ENCODE measurements at places on chromosomes 2 and 18. TPM values are rescaled to one million over a fixed set of nuclear protein-coding genes. Genes with fewer than 3 reads are reported as not detected.

The TTC21B gene
- 30.1 TPM for total RNA-seq

The HOXD13 gene
- total RNA-seq, result not detected

The C18orf54 gene
- total RNA-seq, result 2.5 TPM

The UGP2 gene
- total RNA-seq, result 183 TPM

The FBLN7 gene
- 1.3 TPM for total RNA-seq

The EGR4 gene
- total RNA-seq, result 0.06 TPM

The OXER1 gene
- 0.48 TPM for total RNA-seq

The SKA1 gene
- 3.0 TPM for total RNA-seq

The SATB2 gene
- 1.4 TPM for total RNA-seq

The UCN gene
- 6.6 TPM for total RNA-seq

The STPG4 gene
- total RNA-seq, result not detected

The CKAP2L gene
- 1.7 TPM for total RNA-seq

The CRYGD gene
- not detected for total RNA-seq

The ZFP36L2 gene
- 27.6 TPM for total RNA-seq

The FAM110C gene
- total RNA-seq, result 0.60 TPM

The RTKN gene
- total RNA-seq, result 53.3 TPM

The FSIP2 gene
- 13.8 TPM for total RNA-seq

The MTLN gene
- 84.2 TPM for total RNA-seq

The MTX2 gene
- total RNA-seq, result 50.9 TPM

The LRRFIP1 gene
- 66.3 TPM for total RNA-seq

The DSG4 gene
- total RNA-seq, result not detected

The CXCR1 gene
- not detected for total RNA-seq

The INO80C gene
- total RNA-seq, result 13.5 TPM

The GKN1 gene
- not detected for total RNA-seq

The NOSTRIN gene
- total RNA-seq, result 0.92 TPM

The CPLX4 gene
- not detected for total RNA-seq

The BOLA3 gene
- total RNA-seq, result 97.0 TPM

The BCL2 gene
- total RNA-seq, result 0.70 TPM

The RIT2 gene
- not detected for total RNA-seq

The AUP1 gene
- total RNA-seq, result 93.2 TPM

The HAUS1 gene
- total RNA-seq, result 75.5 TPM

The FOXD4L1 gene
- 1.2 TPM for total RNA-seq

The ATP5MC3 gene
- 457 TPM for total RNA-seq

The GPR35 gene
- total RNA-seq, result 5.1 TPM

The CCDC85A gene
- 8.1 TPM for total RNA-seq

The CIB4 gene
- not detected for total RNA-seq

Data from cardiac muscle cell (in vitro differentiated cells and primary cell).